Stimulated activated CD8-positive, alpha-beta memory T cell treated with anti-CD3 and anti-CD28 coated beads, Interleukin-7, amount 100 ng/mL, for 1 hour (primary cell): ENCODE measurements at places on chromosomes 12 and 14.

DNA sequence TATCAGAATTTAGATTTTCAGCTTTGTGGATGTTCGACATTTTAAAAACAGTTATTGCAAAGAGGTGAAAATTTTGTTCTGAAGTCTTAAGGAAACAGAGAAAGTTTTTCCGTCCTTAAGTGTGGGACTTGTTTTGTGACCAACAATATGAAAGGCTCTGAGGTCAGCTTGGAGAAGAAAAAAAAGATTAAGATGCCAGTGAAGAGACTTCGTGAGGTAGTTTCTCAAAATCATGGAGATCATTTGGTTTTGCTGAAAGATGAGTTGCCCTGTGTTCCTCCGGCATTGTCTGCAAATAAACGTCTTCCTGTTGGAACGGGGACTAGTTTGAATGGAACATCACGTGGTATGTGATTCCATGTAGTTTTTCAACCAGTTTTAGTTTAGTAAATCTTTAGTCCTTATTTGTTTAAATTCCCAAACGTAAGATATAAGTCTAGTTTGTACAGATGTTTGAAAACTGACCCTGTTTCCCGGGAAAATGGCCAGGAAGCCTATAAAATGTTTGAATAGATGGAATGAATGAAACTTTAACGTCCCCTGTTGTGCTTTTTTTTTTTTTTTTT, 682 bp downstream of the KIAA0586 start:
- DNase-seq = no peak

GRCh38 chr12:115155665-115156645, 472.0 kb upstream of the TBX3 start:
- DNase-seq = no peak

DNA sequence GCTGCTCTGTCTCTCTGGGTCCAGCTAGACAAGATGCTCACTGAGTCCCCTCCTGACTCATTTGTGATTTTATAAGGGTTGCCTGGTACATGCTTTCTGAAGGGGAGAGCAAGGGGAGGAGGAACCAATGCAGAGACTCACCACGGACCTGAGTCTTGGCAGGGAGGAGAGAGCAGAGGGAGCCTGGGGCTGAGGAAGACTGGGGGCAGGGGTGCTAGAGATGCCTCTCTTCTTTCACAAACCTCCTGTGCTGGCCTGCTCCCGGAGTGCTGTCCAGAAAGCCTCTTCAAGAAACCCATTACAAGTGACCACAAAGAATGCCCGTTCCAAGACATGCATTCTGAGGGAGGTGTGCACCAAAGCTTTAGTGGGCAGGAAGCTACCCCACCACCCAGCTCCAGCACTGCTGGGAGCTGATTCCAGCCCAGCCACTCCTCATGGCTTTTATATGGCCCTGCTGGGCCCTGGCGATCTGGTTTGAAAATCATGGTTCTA, 33.1 kb upstream of the DICER1 start:
- DNase-seq = no peak

- DNase-seq = no peak
Measured at GRCh38 chr12:122909442-122910288, 13.7 kb upstream of the VPS37B start.

- DNase-seq = no peak
Measured at GRCh38 chr12:9464408-9464807, 143.3 kb downstream of the KLRB1 start.

- no peak for DNase-seq
Measured at GRCh38 chr14:40413136-40413535, 980.9 kb upstream of the FBXO33 start.

GRCh38 chr14:60276347-60276746, 27.3 kb downstream of the PPM1A start:
- no peak for DNase-seq

GRCh38 chr12:127987199-127987901, 279.6 kb upstream of the TMEM132C start:
- DNase-seq = no peak

DNA sequence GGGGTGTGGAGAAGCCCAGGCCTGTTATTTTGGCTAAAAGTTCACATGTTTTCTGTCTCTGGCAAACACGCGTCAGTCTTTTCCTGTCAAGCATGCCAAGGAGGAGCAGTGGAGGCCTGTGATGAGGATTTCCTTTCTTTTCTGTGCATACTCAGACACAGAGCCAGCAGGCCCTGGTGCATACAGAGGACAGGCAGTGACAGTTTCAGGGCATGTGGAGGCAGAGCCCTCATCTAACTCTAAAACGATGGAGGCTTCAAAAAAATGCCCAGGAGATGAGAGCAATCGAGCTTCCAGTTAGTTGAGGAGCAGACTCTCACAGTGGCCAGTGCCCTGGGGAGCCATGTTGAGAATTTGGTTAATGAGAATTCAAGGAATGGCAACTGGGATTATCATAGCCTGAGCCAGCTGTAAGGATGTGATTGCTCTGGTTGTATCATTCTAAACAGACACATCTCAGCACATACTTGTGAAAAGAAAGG, 66.5 kb downstream of the TRAFD1 start:
- DNase-seq = no peak

- DNase-seq = no peak
Measured at GRCh38 chr14:68404652-68405183, 388.1 kb downstream of the ZFP36L1 start.
